ENCODE measurements at places on chromosomes 2 and 18.

DNA sequence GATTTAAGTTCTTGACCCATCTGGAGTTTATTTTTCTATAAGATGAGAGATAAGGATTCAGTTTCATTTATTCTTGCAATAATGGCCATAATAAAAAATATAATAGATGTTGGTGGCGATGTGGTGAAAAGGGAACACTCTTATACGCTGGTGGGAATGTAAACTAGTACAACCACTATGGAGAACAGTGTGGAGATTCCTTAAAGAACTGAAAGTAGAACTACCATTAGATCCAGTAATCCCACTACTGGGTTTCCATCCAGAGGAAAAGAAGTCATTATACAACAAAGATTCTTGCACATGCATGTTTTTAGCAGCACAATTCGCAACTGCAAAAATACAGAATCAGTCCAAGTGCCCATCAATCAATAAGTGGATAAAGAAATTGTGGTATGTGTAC, 1040.5 kb upstream of the GYPC start:
- DNase-seq: no peak

- no peak for DNase-seq
Observed at GRCh38 chr2:63870679-63871078, 29.0 kb downstream of the UGP2 start.

- DNase-seq: no peak
Observed at GRCh38 chr18:24504401-24504800, 44.0 kb downstream of the HRH4 start.

DNA sequence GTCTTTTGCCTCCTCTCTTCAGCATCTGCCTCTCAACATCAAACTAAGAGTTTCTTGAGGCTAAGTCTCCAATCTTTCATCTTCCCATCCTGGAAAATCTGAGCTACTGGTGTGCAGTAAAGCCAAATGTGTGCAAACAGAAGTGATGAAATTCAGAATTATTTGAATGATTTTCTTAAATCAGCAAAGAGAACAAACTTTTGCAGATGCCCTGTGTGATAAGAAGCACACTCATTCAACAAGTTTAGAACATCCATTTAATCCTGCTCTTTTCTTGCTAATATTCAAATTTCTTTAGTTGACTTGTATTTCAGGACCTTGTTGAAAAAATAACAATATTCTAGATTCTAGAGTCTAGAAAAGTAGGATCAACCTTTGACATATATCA, 1374.9 kb upstream of the CELF4 start:
- DNase-seq: no peak

- DNase-seq: no peak
Observed at GRCh38 chr2:47389692-47390091, 13.3 kb upstream of the MSH2 start.

DNA sequence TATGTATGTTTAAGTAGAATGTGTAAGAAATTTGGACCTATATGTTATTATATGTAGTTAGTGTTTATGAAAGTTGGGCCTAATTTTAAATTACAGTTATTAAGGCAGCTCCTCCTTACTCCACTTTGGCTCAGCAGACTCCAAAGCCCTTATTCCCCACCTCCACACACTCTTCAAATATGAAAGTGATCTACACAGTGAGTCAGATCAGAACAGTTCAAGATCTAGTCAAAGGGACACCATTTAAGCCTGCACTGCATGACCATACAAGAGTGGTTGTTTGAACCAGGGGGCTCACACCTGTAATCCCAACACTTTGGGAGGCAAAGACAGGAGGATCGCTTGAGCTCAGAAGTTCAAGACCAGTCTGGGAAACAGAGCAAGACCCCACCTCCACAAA, 21.2 kb upstream of the PMAIP1 start:
- DNase-seq: no peak

GRCh38 chr2:231545105-231545902, 15.1 kb upstream of the NMUR1 start:
- no peak for DNase-seq

DNA sequence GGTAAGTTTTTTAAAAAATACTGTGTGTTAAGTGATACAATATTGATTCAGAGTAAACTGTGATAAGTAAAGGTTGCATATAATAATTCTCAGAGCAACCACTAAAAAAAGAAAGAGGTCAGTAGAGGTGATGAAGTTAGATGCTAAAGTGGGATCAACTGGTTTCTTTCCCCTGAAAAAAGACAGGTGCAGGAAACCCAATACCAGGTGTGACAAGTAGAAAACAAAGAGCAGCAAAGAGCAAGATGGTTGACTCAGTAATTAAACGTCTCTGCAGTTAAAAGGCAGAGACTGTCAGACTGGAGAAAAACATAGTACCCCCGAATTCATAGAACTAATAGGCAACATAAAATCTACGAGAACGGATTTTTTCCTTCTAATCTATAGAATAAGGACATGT, 128.3 kb downstream of the ATP9B start:
- no peak for DNase-seq

GRCh38 chr2:140747665-140748064, 1383.2 kb downstream of the LRP1B start:
- DNase-seq: no peak

DNA sequence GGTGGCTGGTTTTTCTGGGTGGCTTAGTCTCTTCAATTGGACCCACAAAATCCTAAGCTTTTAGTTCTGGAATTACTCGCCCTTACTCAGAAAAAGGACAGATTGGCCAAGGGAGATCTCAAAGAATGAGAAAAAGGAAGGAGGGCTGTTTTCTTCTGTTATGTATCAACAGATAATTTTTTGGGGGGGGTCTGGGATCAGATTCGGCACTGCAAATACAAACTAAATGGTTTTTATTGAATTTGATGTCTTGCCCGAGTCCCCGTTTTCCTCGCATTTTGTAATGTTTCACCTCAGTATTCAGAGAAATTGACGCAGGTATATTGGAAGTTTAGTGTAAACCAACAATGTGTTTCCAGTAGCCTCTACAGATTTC, 762 bp downstream of the YIPF4 start:
- no peak for DNase-seq

DNA sequence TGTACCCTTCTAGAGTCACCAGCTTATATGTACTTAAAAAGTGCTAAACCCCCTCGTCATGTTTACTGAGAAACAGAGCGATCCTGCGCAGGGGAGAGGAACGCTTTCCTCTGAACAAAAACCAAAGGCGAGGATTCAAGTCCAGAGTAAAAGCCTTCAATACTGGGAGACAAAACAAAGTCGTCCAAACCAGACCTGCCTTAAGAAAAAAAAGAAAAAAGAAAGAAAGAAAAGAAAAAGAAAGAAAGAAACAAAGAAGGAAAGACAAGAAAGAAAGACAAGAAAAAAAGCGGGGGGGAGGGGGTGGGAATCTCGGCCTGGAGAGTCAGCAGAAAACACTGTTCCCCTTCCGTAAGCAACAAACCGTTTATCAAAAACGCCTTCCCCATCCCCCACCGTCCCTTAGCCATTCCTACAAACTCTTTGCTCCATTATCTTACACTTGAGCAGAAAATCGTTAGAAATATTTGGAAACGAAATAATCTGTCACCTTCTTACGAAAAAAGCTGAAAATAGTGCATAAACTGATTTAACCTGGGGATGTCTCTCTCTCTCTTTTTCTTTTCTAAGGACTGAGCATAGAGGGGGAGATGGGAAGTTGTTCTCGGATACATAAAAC, 3.3 kb downstream of the PTGR3 start:
- no peak for DNase-seq

- DNase-seq: no peak
Observed at GRCh38 chr2:52428224-52428623, 1339.4 kb upstream of the CHAC2 start.

GRCh38 chr2:2542316-2542715, 211.2 kb upstream of the MYT1L start:
- DNase-seq: no peak

DNA sequence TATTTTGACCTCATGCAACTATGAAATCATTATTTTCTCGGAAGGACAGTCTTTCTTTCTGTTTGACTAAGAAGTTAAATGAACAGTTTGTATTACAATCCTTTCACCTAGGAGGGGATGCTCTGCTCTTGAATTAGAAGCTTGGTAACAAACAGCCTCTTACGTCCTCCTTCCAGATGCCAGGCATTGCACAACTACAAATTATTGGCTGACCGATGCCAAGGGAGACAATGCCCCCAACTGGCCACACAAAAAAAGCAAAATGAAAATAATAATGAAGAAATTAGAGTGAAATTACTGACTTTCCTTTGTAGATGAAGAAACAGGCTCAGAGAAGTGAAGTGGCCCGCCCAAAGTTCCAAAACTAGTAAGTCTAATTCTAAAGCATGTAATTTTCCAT, 177.9 kb downstream of the CYRIA start:
- DNase-seq: no peak

DNA sequence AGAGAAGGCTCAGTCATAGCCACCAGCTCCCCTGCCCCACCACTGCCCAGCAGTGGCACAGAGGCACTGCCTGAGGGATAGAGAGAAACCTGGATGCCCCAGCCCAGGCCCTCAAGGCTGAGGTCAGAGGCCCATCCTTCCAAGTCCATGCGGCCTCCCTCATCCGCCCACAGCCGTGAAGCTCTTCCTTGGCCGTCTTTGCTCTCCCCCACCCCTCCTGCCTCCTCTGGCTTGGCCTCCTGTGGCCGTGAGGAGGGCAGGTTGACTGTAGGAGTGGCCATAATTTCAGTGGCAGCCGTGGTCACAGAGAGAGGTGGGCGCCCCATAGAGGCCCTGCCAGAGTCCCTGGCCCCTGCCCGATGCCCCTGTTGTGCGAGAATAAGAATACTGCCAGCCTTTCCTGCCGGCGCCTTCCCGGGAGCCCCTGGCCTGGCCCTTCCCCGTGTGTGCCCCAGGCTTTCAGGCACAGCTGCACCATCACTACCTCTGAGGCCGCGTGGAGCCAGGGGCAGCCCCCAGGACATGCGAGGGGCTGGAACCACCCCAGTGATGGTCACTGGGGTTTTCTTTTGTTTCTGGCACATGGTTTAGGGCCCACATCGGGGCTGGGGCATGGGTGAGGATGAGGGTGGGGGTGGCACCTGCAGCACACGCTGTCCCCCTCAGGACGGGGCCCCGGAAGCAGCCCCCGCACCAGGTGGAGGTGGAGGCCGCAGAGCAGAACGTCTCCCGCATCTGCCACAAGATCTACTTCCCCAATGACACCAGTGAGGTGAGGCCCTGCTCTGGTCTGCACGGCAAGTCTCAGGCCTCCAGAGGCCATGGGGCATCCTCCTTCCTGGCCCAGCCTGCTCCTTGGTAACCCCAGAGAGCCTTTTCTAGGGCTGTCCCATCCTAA, 13.1 kb upstream of the GPR17 start:
- DNase-seq: no peak

DNA sequence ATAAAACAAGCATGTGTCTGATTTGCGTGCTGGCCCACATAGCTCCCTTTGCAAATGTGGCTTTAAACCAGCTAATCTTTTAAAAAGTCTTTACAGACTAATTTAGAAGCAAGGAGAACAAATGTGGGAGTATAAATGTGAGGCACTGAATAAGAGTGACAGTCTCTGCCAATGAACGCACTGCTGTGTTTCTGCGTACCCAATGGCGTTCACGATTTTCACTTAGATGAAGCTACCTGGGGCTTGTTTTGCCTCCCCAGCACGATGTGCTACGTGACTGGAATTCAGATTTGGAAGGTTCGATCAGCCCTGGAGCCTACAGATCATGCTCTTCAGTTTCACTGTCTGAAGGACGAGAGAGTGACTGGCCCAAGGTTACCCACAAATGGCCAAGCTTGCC, 10.8 kb upstream of the CRACDL start:
- DNase-seq: no peak

DNA sequence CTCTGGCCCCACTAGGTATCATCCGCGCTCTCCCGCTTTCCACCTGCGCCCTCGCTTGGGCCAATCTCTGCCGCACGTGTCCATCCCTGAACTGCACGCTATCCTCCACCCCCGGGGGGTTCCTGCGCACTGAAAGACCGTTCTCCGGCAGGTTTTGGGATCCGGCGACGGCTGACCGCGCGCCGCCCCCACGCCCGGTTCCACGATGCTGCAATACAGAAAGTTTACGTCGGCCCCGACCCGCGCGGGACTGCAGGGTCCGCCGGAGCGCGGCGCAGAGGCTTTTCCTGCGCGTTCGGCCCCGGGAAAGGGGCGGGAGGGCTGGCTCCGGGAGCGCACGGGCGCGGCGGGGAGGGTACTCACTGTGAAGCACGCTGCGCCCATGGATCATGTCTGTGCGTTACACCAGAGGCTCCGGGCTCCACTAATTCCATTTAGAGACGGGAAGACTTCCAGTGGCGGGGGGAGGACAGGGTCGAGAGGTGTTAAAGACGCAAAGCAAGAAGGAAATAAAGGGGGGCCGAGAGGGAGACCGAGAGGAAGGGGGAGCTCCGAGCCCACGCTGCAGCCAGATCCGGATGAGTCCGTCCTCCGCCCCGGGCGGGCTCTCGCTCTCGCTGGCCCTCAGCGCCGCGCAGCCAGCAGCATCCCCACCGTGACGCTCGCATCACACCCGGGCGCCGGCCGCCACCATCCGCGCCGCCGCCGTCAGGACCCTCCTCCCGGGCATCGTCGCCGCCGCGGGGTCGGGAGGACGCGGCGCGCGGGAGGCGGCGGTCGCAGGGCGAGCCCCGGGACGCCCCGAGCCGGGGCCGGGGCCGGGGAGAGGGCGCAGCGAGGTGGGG, 664 bp downstream of the NETO1 start:
- DNase-seq: no peak

GRCh38 chr18:51630706-51631105, 433.2 kb upstream of the MEX3C start:
- no peak for DNase-seq

GRCh38 chr18:3354506-3354905, 92.6 kb downstream of the MYL12B start:
- no peak for DNase-seq

GRCh38 chr18:25503567-25504081, 151.7 kb upstream of the ZNF521 start:
- DNase-seq: no peak

- no peak for DNase-seq
Observed at GRCh38 chr2:113157118-113157896, 16.5 kb upstream of the PSD4 start.

DNA sequence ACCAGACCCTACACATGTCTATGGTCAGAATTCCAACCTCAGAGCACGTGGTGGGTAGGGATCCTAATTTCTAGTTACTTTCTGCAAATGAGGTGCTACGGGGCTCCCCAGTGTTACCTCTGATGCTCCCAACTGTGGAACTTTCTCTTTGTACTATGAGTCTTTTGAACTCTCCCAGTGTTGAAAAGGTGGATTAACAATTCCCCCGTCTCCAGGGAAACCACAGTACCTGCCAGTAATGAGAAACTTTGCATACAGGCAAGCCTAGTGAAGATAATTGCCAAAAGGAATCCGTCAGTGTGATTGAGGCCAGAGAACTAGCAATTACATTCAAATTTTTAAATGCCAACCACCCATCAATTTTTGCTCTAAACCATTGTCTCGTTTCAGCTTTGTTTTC, 129.0 kb upstream of the FOSL2 start:
- no peak for DNase-seq

DNA sequence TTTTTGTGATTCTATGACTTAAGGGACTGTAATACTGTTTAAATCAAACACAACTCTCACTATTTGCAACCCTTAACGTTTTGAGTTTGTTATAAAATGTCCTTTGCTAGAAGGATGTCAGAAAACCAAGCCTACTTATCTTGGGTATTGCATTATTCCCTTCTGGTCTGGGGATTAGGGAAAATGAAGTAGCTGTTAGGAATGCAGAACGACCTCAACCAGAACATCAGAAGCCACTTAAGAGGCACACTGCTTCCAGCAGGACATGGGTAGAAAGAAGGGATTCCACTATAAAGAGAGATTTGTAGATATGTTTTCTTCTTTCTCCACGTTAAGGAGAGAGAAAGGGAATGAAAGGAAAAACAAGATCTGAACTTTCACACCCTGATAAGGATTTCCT, 101.2 kb downstream of the SETBP1 start:
- no peak for DNase-seq
